ENCODE measurements at places on chromosomes 3 and 15.
A peak's percentile ranks its signal among the peaks of the same experiment; 100 is the strongest.

GRCh38 chr3:131630097-131630496, 127.3 kb upstream of the MRPL3 start:
- no peak for DNase-seq

DNA sequence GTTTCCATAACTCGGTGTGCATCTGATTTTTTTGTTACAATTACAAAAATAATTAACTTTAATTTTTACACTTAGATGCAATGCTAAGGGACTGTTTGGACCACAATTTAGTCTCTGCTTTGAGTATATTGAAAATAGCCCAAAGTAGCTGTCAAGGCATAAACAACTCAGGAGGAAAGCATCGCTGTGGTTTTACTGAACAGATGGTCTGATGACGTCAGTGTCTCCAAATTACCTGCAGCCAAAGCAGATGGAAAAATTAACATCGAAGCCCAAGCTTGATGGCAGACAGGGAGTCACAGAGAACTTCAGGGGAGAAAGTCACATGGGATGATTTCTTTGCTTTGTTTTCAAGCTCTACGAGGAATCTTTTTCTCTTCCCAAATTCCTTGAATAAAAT, 83.1 kb upstream of the PLCL2 start:
- no peak for DNase-seq

GRCh38 chr3:40989141-40990061, 209.9 kb upstream of the CTNNB1 start:
- no peak for DNase-seq

GRCh38 chr15:69729167-69729748, 276.6 kb downstream of the RPLP1 start:
- peak; percentile 52 for DNase-seq

- DNase-seq = no peak
These were observed 46.8 kb upstream of the MELTF start for GRCh38 chr3:197076415-197076814.

DNA sequence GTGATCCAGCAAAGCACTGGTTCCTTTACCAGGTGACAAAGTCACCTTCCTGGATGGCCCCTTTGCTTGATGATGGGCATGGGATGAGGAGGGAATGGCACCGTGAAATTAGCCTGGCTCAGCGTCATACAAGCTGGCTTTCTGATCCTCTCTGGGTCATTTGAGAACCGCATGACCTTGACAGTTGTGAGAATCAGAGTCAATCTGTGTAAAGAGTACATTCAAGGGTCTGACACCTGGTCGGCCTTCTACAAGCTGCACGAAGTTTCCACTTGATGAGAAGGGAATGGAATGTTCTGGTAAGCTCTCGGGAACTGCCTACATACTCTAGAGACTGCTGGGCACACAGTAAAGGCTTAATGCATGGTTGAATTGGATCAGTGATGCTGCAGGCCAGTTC, 319.8 kb upstream of the TLE3 start:
- no peak for DNase-seq

GRCh38 chr3:96996009-96996408, 181.6 kb downstream of the EPHA6 start:
- DNase-seq = no peak

DNA sequence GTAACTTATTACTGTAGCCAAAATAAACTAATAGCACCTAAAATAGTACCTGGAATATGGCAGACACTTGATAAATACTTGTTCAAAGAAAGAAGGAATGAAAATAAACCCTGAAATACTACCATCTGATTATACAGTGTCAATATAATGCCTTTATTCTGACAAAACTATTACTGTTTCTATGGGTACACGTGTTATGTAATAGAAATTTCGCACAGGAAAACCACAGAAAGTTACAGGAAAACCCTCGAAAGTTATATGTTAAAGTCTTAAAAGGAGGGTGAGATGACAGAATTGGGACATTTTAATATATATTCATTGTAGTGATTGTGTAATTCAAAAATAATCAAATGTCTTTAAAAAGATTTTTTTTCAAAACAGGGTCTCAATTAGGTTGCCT, 28.8 kb downstream of the ETFA start:
- DNase-seq = no peak

GRCh38 chr3:37995652-37996641, 5.4 kb downstream of the VILL start:
- DNase-seq = peak; percentile 34

GRCh38 chr15:90191794-90192509, 9.2 kb upstream of the SEMA4B start:
- DNase-seq = no peak

- no peak for DNase-seq
These were observed 949 bp upstream of the RFC4 start for GRCh38 chr3:186807231-186807630.

- DNase-seq = no peak
These were observed 126.3 kb upstream of the MEF2A start for GRCh38 chr15:99439524-99439835.

- DNase-seq = no peak
These were observed 266.0 kb downstream of the VPS13C start for GRCh38 chr15:61794276-61794675.

DNA sequence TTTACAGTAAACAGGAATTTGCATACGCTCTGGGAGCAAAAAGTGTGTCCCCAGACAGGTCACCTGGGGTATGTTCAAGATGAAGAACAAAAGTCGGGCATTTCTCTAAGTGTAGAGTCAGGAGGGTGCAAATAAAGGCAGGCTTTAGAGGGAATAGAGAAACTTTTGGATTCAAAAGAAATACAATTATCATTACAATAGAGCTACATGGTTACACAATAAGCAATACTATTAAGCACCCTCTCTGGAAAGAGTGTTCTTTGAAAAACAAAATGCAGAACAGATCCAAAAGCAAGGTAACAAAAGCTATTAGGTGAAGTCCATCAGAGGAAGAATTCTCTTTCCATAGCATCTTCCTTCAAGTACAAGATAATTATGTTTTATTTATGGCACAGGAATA, 679.7 kb downstream of the FHIT start:
- DNase-seq = no peak

DNA sequence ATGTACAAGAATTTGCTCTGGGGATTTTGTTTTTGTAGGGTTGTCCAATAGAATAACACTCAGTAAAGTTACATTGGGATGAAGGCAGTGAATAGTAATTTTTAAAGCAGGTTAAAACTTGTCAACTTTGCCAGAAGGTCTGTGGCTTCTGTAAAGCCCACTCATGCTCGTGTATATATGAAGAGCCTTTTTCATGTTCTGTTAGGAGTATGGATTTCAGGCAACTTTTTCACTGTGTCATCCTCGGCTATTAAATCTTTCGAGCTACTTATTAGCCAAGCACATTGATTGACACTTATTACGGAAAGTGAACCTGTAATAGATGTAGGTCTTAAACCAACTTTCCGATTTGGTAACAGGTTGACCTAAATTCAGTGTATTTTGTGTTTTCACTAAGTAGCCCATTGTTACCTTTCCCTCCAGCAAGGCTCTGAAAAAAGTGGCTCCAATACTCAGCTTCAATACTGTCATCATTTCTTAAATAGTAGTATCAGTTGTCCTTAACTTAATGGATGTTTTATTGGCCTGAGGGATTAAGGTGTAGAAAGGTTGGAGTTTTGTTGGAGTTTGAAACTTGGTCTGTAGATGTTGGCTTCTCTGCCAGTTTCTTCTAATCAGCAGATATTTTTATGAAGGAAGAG, 1.7 kb downstream of the PAK2 start:
- DNase-seq = no peak

DNA sequence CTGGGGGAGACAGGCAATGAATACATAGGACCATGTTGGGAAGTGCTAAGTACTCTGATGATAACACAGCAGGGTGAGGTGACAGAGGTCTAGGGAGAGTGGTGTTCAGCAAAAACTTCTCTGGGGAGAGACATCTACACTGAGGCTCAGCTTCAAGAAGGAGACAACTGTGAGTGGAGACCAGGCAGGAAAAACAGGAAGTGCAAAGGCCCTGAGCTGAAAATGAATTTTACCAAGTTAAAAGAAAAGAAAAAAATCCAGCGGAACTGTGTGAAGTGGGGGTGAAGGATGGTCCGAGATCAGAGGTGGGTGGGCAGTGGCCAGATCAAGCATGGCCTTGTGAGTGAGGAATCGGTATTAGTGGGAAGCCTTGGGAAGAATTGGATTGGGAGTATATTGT, 110.1 kb upstream of the CLSTN2 start:
- DNase-seq = no peak

- DNase-seq = no peak
These were observed 27.5 kb upstream of the ZCWPW2 start for GRCh38 chr3:28320981-28321380.

DNA sequence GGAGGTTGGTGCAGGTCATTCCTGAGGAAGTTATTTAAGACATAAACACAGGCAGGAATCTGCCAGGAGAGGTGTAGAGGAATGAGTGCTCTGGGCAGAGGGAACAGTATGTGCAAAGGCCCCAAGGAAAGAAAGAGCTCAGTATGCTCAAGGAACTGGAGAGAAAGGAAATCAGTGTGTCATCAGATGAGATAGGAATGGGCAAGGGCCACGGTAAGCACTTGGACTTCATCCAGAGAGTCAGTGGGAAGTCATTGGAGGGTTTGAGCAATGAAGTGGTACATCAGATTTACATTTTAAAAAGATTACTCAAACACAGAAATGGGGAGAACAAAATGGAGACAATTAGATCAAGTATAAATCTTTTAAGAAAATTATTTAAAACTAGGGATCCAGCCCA, 272.2 kb downstream of the ADAMTSL3 start:
- DNase-seq = no peak

- DNase-seq = no peak
These were observed 1.1 kb downstream of the RAB6B start for GRCh38 chr3:133894353-133895207.

DNA sequence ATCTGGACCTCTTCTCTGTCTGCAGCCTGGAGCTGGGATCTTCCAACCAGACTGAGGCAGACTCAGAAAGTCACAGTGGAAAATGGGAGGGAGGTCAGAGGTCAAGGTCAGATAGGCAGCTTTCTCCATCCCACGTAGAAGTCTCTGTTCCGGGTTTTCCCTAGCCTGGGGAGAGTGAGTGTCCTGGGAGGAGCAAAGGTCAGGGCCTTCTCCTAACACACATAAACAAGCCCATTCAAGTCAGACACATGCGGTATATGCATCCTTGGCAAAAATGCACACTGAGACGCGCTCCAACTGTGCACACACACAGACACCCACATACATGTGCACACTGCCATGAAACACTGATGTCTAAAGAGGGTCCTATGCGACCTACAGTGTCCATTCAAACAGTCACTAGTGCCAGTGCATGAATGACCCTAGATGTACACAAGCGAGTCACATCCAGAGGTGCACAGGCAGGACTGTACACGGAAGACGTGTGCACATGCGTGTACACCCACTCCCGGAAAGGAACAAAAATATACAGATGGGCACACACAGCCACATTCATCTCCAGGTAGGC, 681 bp downstream of the TWF2 start:
- no peak for DNase-seq

- no peak for DNase-seq
These were observed 463.1 kb upstream of the NECTIN3 start for GRCh38 chr3:110608566-110608965.

DNA sequence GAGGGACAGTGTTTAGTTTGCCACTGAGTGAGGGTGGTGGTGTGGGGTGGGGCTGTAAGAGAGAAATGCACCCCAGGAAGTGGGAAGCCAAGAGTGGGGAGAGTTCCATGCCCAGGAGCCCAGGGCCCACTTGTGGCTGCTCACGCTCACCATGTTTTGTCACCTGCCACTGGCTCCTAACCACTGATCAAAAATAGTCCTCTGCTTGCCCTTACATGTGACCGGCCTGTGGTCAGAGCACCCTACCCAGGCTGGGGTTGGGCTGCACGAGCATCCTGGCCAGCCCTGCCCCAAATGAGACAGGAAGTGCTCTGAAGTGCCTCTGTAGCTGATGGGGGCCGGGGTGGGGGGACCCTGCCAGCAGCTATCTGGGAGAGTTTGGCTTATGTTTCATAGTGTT, 216.3 kb downstream of the RPLP1 start:
- peak; percentile 4 for DNase-seq

DNA sequence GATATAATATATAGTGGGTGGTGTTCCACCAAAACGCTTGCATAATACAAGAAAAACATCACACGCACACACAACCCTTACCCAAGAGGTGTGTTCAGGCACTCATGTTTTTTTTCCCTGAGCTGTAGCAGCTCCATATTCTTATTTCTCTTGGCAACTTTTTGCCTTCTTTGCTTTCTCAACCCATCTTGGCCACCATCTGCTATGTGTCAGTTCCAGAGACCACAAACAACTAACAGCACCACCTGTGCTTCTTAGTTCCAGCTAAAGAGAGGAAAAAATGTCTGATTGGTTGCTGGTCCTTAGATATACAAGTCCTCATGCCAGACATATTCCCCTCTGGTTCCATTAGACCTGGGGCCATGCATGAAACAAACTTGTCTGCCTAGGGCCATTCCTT, 11.9 kb downstream of the ACTC1 start:
- DNase-seq = no peak

DNA sequence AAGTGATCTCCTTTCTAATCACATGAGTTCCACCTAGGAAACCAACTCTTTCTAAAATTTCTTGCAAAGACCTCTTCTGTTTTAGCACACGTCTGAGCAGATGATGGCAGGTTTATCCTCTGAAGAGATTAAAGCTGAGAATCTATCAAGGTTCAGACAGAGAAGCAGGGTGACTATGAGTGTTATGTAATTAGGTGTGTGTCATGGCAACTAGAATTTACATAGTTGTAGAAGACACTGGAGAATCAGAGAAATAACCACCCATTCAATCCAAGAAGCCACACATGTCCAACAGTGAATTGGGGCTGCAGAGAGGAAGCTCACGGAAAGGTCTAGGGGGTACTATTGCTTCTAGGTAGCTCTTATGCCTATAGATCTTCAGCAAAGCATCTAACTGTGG, 600.5 kb downstream of the PYDC2 start:
- no peak for DNase-seq

DNA sequence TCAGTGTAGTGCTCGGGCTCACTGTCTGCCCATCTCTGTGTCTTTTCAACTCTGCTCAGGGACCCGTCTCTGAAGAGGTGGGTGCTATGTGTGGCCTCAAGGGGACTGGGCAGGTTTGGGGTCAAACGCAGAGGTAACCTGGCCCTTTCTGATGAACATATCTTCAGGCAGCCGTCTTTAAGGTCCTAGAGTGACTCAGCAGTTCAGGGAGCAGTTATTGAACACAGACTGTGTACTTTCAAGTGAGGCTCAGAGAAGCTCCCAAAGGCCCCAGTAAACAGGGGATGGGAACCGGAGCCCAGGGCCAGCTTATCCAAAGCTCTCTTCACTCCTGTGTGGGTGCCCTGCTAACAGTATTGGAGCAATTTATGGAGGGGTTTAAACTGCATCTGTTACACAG, 73.1 kb downstream of the WDR76 start:
- no peak for DNase-seq

GRCh38 chr15:78301326-78301725, 1.9 kb upstream of the SKIC8 start:
- no peak for DNase-seq

GRCh38 chr3:130786306-130786705, 39.7 kb upstream of the PIK3R4 start:
- no peak for DNase-seq

GRCh38 chr3:102398176-102398575, 36.6 kb upstream of the ZPLD1 start:
- DNase-seq = no peak

Measured in central memory CD4-positive, alpha-beta T cell (primary cell).